Stimulated activated CD4-positive, alpha-beta T cell treated with anti-CD3 and anti-CD28 coated beads, TNF-alpha, amount 100 ng/mL, for 48 hours (primary cell): ENCODE measurements at places on chromosomes 3 and 15.
A peak's percentile ranks its signal among the peaks of the same experiment; 100 is the strongest.

DNA sequence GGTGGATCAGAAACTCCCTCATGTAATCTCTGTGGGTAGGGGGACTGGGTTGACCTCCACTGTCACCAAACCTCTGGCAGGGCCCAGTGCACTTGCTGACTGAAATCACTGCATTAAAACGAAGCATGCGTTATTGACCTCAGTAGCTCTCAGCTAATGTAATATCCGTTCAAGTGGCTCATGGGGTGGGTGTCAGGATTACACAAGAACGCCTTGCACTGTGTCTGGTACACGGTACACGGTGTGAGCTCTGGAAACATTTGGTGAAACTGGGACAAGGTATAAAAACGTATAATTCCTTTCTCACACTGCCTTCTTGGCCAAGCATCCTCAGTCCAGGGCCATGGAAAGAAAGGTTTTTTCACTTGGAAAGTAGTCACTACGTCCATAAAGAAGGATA lies 11.9 kb downstream of the LRTM1 start:
- no peak for DNase-seq

DNA sequence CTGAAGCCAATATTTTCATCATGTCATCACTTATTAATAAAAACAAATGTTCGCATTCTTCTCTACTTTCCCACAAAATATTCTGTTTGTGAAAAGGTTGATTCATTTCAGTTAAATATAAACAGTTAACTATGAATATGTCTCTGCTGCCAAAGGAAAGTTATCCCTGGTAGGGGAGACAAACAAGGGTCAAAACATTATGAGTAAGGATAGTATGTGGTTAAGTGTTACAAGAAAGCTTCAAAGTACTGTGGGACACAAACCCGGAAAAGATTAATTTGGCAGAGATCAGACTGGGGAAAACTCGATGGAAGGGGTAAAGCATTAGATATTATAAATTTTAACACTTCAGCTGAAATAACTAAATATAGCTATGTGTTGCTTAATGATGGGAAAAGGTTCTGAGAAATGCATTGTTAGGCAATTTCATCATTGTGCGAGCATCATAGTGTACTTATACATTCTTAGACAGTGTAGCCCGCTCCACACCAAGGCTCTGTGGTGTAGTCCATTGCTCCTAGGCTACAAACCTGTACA lies 436.5 kb upstream of the TBL1XR1 start:
- DNase-seq = no peak

DNA sequence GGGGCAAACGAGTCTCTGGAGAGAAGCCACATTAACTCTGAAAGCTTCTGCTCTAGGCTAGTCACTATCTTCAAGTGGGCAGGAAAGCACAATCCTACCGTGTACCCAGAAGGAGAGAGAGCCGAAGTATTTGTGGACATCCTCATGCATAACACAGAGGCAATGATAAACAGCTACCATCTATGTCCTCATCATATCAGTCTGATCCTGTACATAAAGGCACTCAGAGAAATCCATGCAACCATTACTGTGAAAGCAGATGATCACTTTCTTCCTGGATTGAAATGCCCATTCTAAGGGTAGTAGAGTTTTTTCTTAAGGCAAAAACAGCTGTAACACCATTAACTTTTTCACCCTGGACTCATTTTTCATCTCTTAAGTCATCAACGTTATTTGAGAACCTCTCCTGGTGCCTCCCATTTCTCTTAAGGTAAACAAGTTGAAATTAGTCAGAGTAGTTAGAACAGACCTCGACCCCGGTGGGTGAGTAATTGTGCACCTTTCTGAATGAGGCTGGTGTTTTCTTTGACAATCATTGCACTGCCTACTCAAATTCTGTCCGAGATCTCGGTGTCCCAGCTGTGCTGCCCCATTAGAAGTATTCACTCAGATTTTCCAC lies 327.4 kb downstream of the SHQ1 start:
- DNase-seq = peak; percentile 53

- DNase-seq = no peak
Measured at GRCh38 chr15:64455961-64456371, 4.4 kb upstream of the ZNF609 start.

GRCh38 chr3:183381179-183381578 lies 47.2 kb downstream of the MCF2L2 start:
- no peak for DNase-seq

- DNase-seq = no peak
Measured at GRCh38 chr15:64500695-64501395, 40.5 kb downstream of the ZNF609 start.

- DNase-seq = no peak
Measured at GRCh38 chr3:52221563-52222318, 3.7 kb downstream of the TLR9 start.

GRCh38 chr3:170205302-170205701 lies 16.9 kb upstream of the PRKCI start:
- DNase-seq = no peak

DNA sequence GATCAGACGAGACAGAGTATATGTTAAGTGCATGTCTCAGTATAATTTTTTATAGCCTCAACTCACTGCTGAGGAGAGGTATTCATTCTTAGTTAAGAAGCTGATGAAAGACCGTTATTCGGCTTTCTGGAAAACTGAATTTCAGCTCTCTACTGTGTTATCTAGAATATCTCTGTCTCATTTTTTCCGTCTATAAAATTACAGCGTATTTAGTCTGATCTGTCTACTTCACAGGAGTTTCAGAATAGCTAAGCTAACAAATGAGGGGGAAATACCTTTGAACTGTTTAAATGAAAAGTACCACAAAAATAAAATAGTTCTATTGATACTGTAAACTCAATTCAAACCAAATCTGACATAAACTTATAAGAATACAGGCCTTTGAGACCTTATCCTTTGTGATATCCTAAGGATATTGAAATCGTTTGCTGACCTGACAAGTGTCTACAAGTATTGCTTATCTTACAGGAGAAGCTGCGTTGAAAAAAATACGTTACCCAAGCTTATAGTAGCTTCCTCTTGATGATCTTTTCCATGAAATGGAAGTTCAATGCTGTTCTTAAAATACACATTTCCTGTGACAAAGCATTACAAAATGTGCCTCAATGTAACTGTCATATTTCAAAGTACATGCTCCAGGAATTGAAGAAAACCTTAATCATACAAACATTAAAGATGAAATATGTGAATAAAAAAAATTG lies 104.6 kb downstream of the IL1RAP start:
- no peak for DNase-seq

DNA sequence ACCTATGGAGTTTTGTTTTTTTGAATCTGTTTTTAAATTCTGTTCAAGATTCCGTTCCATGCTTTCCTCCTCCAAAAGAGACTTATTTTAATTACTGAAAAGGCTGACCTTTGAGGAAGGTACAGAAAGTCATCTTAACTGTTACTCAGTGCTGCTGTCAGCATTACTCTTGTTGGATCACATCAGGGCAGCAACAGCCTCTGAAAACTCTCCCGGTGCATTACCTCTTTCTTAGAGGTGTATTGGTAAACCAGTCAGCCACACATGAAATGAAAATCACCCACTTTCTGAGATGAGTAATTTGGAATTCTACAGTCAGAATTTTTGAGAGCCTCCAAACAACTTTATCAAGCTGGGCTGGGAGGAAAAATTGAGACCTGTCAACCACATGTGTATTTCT lies 88.5 kb upstream of the LIMD1 start:
- no peak for DNase-seq

DNA sequence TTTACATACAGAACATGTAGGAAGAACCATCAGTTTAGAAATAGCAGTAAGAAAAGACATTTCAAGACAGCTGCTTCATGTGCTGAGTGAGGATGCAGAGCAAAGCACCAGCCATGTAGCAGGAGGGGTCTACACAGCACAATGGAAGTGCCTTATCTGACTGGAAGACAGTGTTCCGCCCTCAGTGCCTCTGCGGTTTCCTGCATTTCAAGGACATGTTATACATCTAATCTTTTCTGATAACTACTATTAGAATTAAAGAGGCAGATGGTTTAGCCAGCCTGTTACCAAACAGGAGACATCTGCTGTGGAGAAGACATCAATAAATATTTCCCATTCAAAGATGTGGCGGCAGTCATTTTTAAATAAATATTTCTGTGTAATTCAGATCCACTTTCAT lies 10.6 kb downstream of the LSG1 start:
- DNase-seq = no peak

DNA sequence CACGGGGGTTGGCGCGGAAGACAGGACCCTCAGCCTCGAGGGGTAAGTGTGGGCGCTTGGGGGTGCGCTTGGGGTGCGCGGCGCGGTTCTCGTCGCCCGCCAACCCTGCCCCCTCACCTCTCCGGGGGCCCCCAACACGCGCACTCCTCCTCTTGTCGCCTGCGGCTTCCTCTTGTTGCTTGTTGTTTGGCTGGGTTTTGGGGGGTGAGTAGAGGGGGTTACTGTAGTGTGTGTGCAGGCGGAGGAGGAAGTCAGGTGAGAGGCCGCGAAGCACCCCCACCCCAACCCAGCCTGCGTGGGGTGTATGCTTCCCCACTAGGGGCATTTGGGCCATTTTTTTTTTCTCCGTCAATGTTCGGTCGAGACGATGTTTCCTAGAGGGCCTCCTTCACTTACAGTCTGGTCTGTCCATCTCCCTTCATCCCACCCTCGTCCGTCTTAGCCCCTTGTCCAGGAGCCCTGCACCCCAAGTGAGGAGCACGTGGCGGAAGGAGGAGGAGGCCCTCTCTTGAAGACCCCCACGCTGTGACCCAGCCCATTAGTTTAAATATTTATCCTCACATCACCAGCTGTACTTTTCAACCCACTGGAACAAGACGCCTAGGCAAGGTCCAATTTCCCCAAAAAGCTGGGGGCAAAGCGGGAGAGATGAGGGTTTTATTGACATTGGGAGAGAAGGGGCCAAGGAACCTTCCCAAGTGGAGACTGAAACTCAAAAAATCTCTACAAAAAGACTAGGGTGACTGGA lies 20.4 kb upstream of the SATB1 start:
- DNase-seq = peak; percentile 32

GRCh38 chr3:57572096-57572495 lies 16.0 kb downstream of the PDE12 start:
- DNase-seq = no peak

- no peak for DNase-seq
Measured at GRCh38 chr3:66378256-66378655, 122.6 kb downstream of the LRIG1 start.

DNA sequence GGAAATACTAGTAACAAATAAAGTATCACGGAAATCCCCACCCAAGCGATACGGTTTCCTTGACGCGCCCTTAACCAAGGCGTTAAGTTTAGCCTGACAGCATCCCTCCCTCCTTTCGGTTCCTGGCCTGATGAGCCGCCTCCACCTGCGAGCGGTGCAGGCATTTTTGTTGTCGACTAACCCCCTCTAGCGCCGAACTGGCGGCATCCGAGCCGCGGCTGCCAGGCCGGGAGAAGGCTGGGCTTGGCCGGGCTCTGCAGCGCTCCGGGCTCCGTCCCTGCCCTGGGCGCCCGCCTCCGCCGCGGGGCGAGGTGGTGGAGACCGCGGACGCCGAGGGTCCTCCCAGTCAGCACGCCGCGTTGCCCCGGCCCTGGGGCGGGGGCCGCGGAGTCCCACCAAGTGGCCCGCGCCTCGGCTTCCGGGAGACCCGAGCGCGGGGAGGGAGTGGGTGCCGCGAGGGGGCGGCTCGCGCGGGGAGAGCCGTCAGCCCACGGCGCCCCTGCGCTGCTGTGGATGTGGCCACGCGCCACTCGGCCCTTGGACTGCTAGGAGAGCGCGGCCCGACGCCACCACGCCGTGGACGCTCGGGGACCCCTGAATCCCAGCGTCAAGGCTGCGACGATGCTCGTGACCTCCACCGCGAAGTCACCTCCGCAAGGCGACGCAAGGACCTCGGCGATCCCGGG lies 1.1 kb upstream of the EPHA6 start:
- DNase-seq = peak; percentile 58
